ENCODE measurements at places on chromosomes 5 and 9.

DNA sequence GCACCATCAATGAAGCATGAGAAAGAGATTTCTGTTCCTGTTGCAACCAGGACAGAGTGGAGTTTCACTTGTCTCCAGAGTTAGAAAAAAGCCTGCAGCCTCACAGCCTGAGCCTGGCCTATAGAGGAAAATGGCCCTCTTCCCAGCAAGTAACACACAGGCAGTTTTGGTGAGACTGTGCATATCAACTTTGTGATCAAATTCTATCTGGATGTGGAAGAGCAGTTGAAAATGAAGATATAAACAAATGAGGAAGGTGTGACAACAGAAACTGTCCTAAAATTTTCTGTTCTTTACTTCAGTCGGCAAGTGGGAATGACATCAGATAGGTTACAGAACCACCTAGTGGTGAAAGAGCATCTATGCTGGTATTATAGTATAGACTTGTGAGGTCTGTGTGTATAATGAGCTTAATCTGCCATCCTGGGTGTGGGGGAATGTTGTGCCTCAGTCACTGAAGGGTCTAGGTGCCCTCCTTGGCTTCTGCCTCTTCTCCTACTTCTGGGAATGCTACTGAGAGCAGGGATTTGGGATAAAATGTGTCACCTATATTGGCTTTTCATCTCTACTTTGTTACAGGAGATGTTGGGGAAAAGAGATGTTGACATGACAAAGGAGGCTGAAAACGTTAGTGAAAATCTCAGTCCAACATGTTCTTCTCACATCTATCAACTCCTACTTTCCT is 28.2 kb downstream of the YIPF5 start:
- DNase-seq = peak; percentile 78

DNA sequence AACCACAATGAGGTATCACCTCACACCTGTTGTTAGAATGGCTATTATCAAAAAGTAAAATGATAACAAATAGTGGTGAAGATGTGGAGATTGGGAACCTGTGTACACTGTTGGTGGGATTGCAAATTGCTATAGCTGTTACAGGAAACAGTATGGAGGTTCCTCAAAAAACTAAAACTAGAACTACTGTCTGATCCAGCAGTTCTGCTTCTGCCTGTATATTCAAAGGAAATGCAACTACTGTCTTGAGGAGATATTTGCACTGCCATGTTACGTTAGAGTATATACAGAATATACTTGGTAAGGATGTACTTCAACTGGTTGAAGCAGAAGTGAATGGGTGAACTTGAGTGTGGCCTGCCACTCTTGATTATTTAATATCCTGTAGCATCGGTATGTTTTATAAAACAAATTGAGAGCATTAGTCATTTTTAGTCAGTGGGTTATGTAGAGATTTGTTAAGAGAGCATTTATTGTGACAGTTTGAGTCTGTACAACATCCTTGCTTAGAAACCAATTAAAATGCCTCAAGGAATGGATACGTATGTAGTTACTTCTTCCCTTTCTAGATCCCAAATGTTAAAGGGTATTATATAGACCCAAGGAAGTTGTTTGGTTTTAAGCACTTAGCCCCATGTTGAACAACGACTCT is 37.5 kb downstream of the ZCCHC7 start:
- DNase-seq = no peak

- peak; percentile 79 for DNase-seq
Measured at GRCh38 chr5:68070591-68071281, 144.8 kb upstream of the PIK3R1 start.

DNA sequence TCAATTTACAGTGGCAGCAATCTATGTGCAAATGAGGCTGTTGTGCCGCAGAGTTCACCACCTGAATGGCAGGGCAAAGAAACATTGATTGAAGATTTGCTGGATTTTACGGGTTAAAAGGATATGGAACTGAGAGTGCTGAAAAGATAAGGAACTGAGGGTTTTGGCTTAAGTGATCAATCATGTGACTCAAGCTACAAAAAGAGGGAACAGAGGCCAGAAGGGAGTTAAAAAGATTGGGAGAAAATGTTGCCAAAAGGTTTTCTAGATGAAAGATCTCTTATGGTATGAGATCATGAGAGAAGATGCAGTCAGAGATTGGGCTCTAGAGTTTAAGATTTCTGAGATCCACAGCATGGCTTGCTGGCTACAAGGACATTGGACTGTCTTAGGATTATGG is 7.9 kb upstream of the RIMOC1 start:
- DNase-seq = no peak

DNA sequence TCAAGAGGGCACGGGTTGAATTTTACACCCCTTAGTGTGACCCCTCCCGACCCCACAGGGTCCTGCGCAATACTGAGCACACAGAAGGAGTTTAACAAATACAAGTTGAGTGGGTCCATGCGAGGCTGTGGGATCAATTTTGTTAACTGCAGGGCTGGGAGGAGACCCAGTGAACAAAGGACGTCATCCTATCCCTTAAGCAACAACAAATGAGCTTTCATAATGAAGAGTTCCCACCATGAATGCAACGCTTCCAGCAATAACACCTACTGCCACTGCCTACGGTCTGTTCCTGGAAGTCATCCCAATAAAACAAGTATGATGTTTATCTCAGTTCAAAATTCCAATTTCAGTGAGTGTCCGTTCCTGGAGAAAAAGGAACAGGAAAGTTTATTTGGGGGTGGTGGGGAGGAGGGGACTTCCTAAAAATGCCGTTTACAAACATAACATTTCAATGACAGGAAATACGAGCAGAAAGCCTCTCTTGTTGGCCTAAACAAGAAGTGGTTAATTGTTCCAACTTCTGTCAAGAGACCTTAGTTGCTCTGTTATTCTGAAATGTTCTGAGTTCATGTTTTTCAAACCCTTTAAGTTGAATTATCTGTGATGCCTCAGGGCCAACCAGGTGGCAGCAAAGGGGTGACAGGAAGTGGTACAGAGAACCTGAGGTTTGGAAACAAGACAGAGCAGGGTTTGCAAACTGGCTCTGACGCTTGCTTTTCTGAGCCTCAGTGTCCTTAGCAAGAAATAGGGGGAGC is 65.8 kb upstream of the PLPP6 start:
- DNase-seq = no peak

DNA sequence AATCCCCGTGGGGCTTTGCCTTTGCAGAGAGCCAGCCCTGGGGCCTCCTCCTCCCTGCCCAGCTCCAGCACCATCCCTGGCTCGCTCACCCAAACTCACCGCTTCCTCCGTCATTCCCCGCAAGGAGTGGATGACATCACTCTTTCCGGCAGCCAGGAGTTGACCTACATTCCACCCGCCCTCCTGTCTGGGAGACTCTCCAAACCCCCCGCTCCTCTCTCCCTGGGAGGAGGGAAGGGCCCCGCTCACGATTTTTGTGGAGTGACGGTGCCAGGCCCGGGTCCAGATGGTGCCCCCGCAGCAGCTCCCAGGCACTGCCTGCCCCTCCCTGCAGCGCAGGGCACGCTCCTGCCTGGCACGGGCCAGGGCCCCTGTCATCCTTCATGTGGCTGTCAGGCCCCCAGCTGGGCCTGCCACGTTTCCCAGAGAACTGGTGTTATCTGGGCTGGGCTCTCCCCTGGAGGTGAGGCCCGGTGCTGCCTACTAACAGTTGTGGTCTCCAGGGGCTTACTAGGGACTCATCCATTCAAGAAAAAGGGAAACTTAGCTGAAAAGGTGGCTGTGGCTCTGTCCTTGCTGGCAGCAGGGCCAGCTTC is 52.3 kb downstream of the NTNG2 start:
- DNase-seq = peak; percentile 97

DNA sequence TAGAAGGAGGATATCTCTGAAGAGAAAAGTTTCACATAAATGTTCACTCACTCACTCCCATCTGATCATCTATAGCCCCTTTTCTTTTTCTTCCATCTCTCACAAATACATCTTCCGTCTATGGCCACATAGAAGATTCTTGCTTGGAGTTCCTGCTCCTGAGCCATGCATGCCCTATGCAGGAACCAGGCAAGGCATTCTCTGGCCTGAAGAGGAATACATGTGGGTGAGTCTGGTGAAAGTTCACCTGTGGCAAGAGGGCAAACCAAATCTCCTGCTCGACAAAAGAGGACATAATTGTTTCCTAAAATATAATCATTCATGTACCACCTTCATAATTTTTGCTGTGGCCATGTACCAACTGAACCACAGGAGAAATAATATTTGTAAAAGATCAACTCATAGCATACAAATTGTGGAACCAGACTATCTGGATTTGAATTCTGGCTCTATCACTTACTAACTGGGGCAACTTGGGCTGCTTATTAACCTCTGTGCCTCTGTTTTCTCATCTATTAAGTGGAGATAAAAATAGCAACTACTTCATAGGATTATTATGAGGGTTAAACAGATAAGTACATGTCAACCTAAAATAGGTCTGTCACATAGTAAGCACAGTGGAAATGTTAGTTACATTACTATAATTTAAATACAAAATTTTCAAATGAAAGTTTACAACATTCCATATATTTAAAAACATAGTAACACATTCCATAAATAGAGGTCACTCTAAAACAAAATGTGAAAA is 121.2 kb upstream of the NFIB start:
- DNase-seq = peak; percentile 47

- DNase-seq = peak; percentile 13
Measured at GRCh38 chr9:83342006-83342405, 196.2 kb downstream of the FRMD3 start.

DNA sequence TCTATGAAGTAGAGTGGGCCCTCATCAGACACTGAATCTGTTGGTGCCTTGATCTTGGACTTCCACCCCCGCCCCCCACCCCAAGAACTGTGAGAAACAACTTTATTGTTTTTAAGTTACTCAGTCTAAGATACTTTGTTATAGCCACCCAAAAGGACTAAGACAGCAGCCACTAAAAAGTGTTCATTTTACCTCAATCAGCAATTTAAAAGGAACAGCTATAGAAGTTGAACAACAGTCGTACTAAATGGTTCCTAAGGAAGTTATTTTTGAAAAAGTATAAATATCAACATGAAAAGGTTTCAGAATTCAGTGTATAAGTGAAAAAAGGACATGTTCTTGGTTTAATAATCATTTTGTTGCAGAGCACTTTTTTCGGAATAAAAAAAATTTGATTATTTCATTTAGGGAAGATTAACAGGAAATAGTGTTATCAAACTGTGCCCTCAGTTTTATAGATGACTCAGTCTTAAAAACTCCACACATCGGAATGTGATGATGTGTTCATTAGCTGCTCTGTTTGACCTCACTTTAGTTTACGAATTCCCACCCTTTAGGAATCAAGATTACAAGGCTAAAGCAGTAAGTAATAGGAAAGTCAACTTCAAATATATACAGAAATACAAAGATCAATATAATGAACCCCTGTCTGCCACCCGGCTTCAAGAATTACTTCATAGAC is 71.2 kb downstream of the MTAP start:
- DNase-seq = no peak

DNA sequence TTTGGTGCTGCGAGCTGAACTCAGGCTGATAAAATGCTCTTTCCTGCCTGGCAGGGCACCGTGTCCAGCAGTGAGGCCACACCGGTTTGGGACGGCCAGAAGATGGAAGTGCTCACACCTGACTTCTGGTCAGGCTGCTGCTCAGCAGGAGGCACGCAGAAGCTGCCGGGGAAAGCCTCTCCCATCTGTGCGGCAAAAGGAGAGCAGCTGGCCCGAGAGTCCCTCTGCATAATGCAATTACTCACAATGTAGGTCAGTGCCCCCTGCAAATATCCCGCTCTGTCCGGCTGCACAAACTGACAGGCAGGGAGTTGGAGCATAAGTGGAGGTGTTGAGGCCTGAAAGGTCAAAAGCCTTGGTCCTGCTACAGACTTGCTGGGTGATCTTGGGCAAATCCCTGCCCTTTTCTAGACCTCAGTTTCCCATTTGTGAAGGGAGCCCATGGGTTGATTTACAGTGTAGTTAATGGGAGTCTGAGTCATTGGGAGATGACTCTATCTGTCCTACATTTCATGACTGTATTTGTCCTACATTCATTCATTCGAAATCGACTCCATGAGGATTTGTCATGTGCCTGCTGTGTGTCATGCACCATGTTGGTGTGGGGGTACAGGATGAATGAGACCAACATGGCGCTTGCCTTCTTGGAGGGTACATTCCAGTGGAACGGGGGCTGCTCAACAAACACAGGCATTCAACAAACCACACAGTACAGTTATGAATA is 61.8 kb upstream of the TBC1D2 start:
- peak; percentile 85 for DNase-seq

DNA sequence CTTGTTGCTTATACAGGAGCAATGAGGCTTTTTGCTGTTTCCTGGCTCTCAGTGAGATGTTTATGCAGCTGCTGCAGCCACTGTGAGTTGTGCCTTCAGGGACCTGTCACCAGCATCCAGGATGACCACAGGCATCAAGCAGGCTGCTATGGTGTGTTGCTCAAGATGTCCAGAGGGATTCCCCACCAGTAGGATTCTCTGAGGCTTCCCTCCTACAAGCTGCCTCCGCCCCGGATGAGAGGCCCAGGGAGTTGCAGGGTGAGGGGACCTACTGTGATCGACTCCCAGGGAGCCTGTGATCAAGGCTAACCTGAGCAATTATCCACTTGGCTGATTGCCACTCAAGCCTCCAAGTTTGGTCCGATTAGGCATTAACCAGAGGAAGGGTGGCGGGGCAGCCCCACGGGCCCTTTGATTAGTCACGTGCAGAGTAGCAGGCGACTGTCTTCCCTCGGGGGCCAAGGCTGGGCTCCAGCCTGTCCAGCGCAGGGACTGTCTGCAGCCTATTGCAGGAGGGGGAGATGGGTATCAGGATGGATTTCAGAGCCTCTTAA is 1.8 kb upstream of the FAT2 start:
- peak; percentile 16 for DNase-seq

DNA sequence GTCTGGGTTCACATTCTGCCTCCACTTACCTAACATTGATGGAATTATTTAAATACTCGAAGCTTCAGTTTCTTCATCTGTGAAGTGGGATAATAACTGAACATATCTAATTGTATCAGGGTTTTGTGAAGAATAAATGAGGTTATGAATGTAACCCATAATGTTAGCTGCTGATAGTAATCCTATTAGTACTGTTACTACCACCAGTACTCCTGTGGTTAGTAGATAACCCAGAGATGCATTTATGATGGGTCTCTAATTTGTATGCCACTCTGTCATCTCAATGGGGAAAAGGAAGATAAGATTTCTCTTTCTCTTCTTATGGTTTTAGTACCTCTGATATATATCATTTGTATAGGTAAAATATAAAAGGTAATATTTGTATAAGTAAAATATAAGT is 16.0 kb downstream of the CPEB4 start:
- DNase-seq = no peak

GRCh38 chr9:10134266-10134665 is 478.5 kb downstream of the PTPRD start:
- peak; percentile 43 for DNase-seq

DNA sequence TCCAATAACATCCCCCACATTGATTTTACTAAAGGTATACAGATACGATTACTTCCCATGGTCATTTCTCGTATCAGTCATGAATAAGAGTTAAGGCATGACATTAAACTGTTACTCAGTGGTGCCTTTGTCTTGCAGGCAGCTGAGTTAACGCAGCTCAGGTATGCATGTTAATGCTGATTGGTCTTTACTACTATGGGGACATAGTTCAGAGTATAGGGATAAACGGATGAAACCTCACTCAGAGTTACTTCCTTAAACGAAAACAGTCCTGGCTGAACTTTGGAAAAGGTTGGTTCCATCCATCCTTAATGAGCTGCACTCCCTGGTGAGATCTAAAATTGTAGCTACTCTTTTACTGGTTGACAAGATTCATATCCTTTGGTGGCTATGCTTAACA is 87.0 kb downstream of the ACTL7B start:
- DNase-seq = no peak

GRCh38 chr9:37413311-37413710 is 9.2 kb upstream of the GRHPR start:
- no peak for DNase-seq

GRCh38 chr5:142806841-142807267 is 36.7 kb downstream of the ARHGAP26 start:
- peak; percentile 80 for DNase-seq
